ENCODE measurements at places on chromosomes 6 and 20. TPM values are rescaled to one million over a fixed set of nuclear protein-coding genes. Genes with fewer than 3 reads are reported as not detected.

MYB gene
- total RNA-seq: 0.52 TPM

CD83 gene
- 2.2 TPM for total RNA-seq

DEF6 gene
- not detected for total RNA-seq

SNAP25 gene
- 20.3 TPM for total RNA-seq

ULBP1 gene
- total RNA-seq: 1.00 TPM

FGD2 gene
- total RNA-seq: not detected

CALHM4 gene
- total RNA-seq: not detected

Measured in A549 treated with ZK216348 at 1 μM for 4 hours (cell line).